ENCODE measurements at places on chromosomes 1 and 21. TPM values are rescaled to one million over a fixed set of nuclear protein-coding genes. Genes with fewer than 3 reads are reported as not detected.

DNA sequence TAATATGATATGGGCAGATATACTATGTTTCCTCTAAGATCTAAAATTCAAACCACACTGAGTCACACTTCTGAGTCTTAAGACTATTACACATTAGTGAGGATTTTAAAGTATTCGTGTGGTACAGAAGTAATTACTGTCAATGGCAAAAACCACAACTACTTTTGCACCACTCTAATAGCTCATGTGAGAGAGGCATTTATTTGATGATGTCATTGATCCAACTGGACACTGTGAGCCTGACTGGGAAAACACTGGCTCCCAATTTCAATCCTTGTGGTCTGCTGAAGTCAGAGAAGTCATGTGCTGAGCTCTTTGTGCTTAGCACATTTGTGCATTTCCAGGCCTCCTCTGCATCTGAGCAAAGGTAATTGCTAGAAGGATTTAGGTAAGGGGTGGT, 377.8 kb downstream of the USH2A start:
- no peak for DNase-seq

DNA sequence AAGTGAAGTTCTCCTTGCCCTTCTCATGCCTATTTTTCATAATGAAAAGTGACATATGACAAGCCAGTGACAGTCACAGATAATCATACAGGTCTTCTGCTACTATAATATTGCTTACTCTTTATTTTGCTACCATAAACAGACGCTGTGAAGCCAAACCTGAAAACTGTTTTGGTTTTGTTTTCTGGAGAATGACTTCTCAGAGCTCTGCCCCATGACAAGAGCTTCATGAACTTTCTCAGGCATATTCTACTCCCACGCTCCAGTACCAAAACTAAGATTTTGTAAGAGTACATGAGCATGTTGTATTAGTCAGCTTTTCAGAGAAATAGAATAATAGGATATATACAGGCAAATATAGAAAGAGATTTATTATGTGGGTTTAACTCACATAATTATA, 64.3 kb upstream of the VTCN1 start:
- no peak for DNase-seq

MOB3C gene
- 5.3 TPM for total RNA-seq

GRCh38 chr21:25967901-25968438, 202.6 kb downstream of the APP start:
- DNase-seq = no peak

PRRX1 gene
- total RNA-seq = 0.15 TPM

DNA sequence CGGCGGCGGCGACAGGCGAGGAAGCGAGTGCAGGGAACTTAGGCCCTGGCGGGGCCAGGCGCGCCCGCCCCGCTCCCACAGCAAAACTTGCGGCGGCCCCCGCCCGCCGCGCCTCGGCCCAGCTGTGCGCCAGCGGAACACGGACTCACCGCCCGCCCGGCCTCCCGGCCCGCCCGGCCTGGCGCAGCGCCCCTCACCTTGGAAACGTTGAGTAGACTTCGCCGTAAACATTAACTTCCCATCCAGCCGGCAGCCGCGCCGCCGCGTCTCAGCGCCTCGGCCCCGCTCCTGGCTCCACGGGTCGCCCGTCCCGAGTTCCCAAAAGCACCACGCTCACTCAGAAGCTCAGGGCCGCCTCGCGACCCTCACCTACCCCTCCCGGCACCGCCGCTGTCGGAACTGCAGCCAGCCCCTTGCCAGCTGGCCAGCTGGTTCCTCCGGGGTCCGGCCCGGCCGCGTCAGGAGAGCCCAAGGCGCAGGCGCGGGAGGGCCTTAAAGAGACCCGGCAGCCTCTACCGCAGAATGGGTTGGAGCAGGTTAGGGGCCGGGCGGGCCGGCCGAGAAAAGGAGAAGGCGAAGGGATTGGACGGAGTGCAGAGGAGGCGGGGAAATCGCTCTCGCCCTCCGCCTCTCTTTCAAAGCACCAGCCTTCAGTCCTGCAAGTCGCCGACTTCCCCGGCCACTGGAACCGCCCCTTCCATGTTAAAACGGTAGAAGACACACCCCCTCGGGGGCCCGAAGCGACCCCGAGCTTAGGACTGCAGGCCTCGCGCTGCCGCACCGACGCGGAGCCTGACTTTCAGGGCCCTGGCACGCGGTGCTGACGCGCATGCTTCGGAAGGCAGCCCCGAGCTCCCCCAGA, at the start of gene EVI5:
TSS of gene EVI5 (minus strand) at position 470 of the 862 bp plus-strand sequence. CDS start 48,562 bp downstream, outside the sequence.
- DNase-seq = peak; percentile 96

ANGEL2 gene
- total RNA-seq = 15.6 TPM

GRCh38 chr1:218525031-218525430, 179.9 kb downstream of the TGFB2 start:
- no peak for DNase-seq

SH2D5 gene
- total RNA-seq = 0.30 TPM

GRCh38 chr1:209076688-209077087, 506.8 kb upstream of the CAMK1G start:
- no peak for DNase-seq

DNA sequence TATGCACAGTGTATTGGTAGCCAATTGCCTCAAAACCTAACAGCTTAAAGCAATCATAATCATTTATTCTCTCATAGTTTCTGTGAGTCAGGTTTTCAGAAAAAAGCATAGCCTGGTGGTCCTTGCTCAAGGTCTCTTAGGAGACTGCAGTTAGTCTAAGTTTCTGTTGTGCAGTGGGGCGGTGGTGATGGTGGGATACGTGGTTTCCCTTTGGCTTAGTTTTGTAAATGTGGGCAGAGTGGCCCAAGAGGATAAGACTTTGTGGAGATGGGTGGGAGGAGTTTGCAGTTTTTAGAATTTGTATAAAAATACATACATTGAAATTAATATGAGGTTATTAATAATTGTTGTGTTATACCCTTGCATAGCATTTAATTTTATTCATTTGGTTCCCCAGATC, 68.6 kb downstream of the NOS1AP start:
- no peak for DNase-seq

DNA sequence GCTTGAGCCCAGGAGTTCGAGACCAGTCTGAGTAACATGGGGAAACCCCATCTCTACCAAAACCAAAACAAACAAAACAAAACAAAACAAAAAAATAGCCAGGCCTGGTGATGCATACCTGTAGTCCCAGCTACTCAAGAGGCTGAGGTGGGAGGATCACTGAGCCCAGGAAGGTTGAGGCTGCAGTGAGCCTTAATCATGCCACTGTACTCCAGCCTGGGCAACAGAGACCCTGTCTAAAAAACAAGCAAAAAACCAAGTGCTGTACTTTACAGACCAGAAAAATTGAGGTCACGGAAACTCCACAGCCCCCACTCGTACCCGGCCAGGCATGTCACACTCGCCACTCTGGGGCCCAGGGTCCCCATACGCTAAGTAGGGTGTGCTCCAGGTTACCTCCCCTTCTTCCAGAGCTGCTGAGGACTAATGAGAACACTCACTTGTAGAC, 22.9 kb downstream of the ATP2B4 start:
- no peak for DNase-seq

- DNase-seq = no peak
Measured at GRCh38 chr21:45158491-45159423, 84.4 kb downstream of the ADARB1 start.

SYCP1 gene
- not detected for total RNA-seq

DNA sequence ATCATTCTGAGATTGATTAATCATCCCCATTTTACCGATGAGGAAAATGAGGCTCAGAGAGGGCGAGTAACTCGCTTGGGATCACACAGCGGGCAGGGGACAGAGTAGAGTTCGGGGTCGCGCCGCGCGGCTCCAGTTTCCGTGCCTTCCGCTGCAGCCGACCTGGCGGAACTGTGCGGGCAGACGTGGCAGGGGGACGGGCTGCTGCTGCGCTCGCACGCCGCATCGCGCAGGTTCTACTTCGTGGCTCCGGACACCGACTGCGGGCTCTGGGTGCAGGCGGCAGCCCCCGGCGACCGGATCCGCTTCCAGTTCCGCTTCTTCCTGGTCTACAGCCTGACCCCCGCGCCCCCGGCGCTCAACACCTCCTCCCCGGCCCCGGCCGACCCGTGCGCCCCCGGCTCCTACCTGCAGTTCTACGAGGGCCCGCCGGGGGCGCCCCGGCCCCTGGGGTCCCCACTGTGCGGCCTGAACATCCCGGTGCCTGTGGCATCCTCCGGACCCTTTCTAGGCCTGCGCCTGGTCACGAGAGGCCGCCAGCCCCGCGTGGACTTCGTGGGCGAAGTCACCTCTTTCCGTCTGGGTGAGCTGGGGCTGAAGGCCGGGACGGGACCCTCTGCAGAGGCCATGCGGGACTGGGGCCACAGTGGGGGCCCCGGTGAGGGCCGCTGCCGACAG, 2.3 kb downstream of the LDLRAD2 start:
- DNase-seq = no peak

DNA sequence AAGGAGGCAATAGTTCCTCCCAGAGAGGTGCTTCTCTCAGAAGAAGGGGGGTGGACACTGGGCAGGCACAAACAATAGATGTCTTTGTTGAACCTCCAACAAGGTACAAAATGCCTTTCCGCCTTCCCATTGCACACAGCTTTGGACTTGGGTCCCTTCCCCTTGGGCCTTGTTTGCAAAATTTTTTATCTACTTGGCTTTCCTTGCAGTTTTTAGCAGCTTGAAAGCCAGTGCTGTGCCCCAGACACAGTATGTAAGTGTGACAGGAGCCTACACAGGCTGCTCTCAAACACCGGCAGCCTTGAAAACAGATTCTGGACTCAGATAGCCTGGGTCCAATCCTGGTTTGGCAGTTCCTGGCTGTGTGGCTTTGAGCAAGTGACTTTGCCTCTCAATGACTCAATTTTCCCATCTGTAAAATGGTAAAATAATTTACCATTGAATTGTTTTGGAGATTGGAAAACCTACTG, 43.0 kb downstream of the ELAPOR1 start:
- no peak for DNase-seq

A3GALT2 gene
- total RNA-seq = not detected

DNA sequence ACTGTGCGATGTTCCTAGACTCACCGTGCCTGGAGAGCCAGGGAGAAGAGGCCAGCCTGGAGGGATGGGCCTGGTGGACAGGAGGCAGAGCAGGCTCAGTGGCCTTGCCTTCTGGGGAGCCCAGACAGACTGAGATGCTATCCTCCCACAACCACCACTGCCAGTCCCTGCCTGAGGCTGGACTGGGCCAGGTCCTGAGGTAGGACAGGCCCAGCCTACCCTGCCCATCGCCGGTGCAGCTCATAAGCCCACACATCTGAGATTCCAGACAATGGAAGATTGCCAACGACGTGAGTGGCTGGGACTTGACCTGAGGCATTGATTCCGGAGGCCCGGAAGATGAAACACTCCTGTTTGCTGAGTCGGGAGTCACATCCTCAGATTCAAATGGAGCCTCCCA, 5.8 kb downstream of the CLEC20A start:
- DNase-seq = no peak

DNA sequence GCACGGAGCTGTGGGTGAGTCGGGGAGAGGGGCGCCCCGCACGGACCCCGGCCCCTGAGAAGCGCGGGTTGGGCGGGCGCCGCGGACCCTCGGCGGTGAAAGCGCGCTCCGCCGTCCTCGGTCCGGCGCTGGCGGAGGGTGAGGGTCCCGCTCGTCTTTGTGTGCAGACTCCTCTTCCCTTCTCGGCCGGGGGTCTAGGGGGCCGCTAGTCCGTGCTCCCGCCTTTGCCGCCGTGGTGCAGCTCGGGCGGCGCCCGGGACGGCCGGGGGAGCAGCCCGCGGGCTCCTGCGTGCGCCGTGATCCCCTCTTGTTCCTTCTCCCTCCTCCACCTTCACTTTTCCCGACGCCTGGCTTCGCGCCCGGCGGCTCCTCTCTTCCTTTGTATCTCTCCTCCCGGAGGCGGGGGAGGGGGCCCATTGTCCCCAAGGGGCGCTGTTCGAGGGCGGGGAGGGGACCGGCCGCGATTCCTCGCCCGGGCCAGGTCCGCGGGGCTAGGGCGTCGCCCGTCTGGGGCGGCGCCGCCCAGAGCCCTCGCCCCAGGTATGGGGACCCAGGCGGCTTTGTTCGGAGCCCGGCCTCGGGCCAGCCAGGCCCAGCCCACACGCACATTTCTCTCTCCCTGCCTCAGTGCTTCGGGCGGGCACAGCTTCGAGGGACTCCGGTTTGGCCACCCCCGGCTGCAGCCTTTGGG, 519 bp downstream of the FNBP1L start:
- DNase-seq = peak; percentile 71

- no peak for DNase-seq
Measured at GRCh38 chr21:45306453-45306831, 18.7 kb upstream of the POFUT2 start.

DNA sequence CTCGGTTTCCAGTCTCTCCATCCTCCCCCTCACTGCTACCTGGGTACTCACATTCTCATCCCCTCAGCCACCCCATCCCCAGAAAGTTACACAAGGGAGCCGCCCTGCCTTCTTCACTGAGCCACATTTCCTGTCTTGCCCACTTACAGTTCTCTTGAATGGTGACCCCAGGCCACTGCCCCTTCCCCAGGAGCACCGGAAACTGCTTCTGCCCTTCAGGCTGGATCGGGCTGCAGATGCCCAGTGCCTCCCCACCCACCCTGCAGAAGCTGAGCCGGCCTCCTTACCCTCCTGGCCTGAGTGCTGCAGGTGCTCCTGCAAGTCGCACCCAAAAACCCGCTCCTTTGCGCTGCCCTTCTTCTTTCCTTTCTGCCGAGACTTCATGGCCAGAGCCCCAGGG, 450 bp downstream of the ARHGAP30 start:
- DNase-seq = no peak

GRCh38 chr1:17565461-17566252, 26.2 kb downstream of the ARHGEF10L start:
- peak; percentile 81 for DNase-seq

OR2M3 gene
- total RNA-seq = not detected

PDXK gene
- total RNA-seq = 61.1 TPM

DNA sequence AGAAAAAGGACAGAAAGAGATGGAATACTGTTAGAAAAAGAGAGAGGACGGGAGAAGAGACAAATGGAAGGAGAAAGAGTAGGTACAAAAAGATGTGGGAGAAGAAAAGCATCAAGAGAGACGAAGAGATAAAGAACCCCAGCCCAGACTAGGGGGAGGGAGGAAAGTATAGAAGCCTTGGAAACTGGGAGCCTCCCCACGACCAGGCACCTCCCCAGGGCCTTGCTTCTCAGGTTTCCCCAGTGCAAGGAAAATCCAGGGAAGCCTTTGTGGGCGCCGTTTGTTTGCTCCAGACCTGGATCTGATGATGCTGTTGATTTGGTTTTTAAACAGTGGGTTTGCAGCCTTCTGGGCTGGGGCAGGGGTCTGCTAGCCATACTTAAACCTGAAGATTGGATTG, 15.2 kb upstream of the ALX3 start:
- no peak for DNase-seq

DNA sequence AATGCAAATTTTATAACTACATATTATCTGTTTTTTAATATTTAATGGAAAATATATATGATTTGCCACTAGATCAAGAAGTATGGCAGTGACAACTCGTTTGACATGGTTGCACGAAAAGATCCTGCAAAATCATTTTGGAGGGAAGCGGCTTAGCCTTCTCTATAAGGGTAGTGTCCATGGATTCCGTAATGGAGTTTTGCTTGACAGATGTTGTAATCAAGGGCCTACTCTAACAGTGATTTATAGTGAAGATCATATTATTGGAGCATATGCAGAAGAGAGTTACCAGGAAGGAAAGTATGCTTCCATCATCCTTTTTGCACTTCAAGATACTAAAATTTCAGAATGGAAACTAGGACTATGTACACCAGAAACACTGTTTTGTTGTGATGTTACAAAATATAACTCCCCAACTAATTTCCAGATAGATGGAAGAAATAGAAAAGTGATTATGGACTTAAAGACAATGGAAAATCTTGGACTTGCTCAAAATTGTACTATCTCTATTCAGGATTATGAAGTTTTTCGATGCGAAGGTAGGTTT, 556 bp downstream of the IFI44 start:
- no peak for DNase-seq

Measured in left lobe of liver (tissue), 2 donors.